Stimulated activated CD8-positive, alpha-beta memory T cell treated with anti-CD3 and anti-CD28 coated beads, Interleukin-7, amount 100 ng/mL, for 24 hours (primary cell): ENCODE measurements at places on chromosomes 3 and 15.

DNA sequence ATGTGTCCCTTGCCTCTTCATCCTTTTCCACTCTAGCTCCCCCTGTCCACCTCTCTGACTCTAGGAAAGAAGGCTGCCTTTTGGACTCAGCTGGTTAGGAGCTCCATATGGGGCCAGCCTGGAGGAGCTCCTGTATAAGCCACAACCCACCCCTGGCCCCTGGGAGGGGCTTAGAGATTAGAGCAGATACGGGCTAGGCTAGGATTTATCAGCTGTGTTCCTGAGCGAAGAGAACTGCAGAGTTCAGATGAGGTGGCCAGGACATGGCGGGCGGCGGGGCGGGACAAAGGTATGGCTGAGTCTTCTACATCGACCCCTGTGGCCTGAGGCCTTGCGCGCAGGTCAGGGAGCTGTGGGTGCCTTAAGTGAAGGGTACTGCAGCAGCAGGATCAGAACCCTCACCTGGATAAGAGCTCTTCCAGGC, 7.9 kb downstream of the NBEAL2 start:
- no peak for DNase-seq

- DNase-seq = no peak
Measured at GRCh38 chr3:54994111-54994513, 66.3 kb upstream of the LRTM1 start.

GRCh38 chr3:41640076-41640475, 321.8 kb downstream of the ULK4 start:
- no peak for DNase-seq

DNA sequence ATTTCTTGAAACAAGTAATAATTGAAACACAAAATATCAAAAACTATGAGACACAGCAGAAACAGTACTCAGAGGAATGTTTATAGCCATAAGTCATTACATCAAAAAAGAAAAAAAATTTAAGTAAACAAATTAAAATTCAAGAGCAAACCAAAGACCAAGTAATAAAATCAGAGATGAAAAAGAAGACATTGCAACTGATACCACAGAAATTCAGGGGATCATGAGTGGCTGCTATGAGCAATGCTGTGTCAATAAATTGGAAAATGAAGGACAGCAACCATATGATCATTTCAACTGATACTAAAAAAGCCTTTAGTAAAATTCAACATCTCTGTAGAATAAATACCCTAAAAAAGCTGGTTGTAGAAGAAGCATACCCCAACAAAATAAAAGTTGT, 644.1 kb upstream of the BCHE start:
- DNase-seq = no peak

DNA sequence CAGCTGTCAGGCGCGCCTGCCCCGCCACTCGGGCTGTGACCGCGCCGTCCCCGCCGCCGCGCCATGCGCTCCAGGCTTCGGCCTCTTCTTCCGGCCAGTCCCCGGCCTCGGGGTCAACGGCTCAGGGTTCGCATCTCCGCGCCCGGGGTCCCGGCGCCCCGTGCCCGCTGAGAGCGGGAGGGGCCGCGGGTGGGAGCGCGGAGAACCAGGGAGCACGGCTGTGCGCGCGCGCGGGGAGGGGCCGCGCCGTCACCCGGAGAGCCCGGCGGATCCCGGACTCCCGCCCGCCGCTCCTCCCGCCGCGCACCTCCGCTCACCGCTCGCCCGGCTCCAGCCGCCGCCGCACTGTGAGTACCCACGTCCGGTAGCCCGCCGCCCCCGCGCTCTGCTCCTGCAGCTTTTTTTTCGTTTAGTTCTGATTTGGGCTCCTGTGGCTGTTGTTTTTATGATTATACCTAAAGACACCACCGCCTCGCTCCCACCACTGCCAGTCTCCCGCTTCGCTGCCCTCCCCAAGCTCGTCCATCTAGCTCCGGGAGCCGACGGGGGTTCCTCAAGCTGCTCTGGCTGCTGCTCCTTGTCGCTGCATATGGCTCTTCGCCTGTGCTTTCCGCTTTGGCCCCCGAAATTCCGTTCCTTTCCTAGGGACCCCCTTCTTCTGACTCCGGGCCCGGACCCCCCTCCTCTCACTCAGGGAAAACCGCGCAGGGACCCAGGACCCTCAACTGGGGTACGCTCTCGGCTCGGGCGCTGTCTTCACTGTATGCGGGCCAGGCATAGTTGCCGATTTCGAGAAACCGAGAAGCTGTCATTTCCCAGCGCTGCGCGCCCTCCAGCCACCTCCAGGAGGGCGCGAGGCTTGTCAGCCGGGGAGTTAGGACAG, 1.8 kb upstream of the SKOR1 start:
- DNase-seq = no peak

GRCh38 chr15:90009301-90010022, 8.3 kb downstream of the ZNF710 start:
- no peak for DNase-seq

DNA sequence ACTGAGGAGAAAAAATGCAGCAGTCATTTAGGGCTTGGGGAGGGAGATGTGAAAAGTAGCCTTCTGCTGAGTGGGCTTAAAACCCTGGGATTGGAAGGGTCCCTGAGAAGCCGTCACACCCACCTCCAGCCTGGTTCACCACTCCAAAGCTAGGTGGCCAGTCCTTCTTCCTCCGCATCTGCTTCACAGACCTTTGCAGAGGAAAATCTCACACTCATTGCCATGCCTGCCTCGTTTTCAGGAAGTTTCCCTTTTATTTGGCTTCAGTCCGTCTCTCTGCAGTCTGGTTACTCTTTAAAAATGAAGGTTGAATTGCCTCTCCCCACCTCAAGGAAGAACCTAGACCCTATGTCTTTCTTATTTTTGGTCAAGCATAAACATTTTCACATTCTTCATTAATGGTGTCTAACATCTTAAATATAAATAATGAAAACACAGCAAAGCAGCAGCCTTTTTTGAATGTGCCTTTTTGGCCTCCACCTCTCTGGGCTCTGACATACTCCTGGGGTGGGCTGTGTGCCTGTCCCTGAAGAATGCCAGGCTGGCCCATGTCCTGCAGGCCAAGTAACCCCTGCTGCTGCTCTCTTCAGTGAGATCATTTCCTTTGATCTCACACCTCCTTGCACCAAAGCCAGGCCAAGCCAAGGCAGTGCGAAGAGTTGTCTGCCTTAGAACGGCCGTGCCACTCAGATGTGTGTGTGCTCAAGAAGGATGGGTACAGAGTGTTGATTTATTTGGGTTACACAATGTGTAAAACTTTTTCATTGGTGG, 11.0 kb downstream of the MRAS start:
- no peak for DNase-seq

GRCh38 chr3:71062037-71062932, 521.2 kb downstream of the FOXP1 start:
- no peak for DNase-seq

- DNase-seq = no peak
Measured at GRCh38 chr3:159672728-159673688, 315.6 kb upstream of the IL12A start.

- DNase-seq = no peak
Measured at GRCh38 chr3:24052446-24052845, 107.4 kb downstream of the NR1D2 start.
